ENCODE measurements at places on chromosomes 1 and 21.

DNA sequence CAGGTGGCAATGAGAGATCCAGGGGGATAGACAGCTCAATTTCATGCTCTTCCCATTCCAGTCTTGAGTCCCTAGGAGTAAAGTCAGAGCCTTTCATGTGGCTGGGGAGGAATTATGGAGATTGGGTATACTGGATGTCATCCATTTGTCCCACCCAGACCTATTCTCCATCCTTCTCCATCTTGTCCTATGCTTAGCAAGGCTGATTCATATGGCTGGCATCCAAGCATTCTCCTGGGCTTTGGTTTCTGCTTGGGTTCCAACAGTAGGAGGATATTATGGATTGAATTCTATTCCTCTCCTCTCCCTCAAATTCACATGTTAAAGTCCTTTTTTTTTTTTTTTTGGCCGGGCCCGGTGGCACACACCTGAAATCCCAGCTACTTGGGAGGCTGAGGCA is 3.8 kb upstream of the CDC20 start:
- DNase-seq, result no peak

DNA sequence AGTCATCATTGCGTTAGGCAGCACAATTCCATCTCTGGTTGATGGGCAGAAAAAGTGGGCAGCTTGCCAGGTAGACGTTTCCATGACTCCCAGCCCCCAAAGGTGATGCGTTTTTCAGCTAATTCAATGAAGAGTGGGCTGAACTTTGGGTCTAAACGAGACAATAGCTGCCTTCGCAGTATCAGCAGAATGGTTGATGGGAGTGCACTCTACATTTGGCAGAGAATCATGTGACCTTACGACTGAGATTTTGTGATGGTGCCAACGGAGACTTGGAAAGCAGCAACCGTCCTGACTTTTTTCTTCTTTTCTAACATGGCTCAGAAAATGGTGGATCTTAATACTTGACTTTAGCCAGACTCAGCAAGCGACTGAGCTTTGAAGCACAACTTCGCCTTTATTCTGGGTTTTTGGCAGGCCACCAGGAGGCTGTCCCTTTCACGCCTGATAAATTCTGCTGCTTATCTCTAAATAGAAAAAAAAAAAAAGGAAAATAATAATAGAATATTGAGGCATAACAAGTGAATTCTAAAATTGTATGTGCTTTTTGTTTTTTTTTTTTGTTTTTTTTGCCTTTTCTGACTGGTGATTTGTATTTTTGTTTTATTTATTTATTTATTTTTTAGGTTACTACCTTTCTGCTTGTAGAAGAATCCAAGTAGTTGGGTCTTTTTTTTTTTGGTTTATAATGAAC is 804.8 kb downstream of the USP25 start:
- no peak for DNase-seq

DNA sequence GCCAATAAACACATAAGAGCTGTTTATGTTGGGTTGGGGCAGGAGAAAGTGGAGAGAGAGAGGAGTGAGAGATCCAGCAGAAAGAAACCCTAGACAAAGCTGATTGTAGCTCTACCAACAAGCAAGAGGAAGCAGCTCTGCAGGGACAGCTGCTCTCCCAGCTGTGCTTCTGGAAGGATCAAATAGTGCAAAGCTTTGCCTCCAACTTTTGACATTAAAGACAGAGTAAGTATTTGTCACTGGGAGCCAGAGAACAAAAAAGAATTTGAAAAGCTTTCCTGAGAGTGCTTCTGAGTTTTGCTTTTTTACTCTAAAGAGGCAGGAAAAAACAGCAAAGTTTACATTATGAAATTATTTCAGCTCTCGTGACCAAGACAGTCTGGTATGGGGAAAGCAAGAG is 28.5 kb upstream of the C1orf198 start:
- DNase-seq, result no peak

- no peak for DNase-seq
Measured at GRCh38 chr1:155247667-155248553, 7.4 kb downstream of the ENTREP3 start.

GRCh38 chr1:166383137-166383536 is 216.3 kb upstream of the FAM78B start:
- DNase-seq, result no peak

- no peak for DNase-seq
Measured at GRCh38 chr1:34928066-34928696, 1.3 kb downstream of the DLGAP3 start.

DNA sequence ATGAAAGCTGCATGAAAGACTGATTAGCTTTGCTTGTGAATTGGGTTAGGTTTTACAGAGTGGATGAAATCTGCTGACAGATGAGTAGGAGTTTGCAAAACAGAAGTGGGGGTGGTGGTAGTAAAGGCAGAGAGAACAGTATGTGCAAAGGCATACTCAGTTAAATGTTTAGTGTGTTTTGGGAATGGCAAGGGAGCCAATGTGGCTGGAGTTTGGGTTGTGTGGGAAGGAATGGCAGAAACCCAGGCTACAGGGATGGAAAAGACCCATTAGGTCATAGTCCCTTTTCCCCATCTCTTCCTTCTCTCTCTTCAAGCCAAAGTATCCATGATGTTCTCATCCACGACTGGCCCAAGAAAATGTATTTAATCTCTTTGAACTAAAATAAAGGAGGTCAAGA is 362.2 kb upstream of the LYPLAL1 start:
- DNase-seq, result no peak
